ENCODE measurements at places on chromosomes 3 and 15.

GRCh38 chr15:91255670-91256192, 155.7 kb downstream of the SV2B start:
- no peak for DNase-seq

DNA sequence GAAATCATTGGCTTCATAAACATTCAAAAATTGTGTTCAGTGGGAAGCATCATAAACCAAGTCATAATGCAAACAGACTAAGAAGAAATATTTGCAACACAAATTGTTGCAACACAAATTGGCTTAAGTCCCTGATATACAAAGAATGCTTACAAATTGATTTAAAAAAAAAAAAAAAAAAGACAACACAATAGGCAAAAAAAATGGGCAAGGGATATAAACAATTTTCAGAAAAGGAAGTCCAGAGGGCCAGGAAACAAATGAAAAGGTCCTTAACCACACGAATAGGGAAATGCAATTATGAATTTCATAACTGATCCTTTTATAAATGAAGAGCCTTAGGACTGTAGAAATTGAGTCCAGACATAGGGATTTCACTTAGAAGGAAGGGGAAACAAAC, 98.9 kb downstream of the LRRK1 start:
- no peak for DNase-seq

GRCh38 chr3:133895208-133896001, at the start of gene RAB6B:
TSS of gene RAB6B (minus strand) at chr3:133895882. CDS start at chr3:133895466, 416 bp downstream.
- DNase-seq, result peak; percentile 27

GRCh38 chr3:99330924-99331532, 307.4 kb upstream of the COL8A1 start:
- DNase-seq, result no peak

DNA sequence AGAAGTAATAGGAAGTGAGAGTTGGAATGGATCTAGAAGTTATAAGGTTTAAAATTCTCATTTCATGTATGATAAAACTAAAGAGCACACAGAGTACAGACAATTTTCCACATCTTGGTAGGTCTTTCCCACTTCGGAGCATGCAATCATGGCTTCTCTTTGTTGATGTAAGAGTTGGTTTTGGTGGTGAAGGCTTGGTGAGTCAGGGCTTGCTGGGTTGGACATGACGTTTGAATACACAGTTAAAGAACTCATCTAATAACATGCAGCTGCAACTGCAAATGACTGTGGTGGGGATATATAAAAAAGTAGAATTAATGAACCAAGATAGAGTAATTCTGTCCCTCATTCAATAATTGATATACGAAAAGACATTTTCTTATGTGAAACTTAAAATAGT, 39.5 kb upstream of the GRM7 start:
- DNase-seq, result no peak

GRCh38 chr3:127493924-127494646, 96.4 kb downstream of the TPRA1 start:
- no peak for DNase-seq

DNA sequence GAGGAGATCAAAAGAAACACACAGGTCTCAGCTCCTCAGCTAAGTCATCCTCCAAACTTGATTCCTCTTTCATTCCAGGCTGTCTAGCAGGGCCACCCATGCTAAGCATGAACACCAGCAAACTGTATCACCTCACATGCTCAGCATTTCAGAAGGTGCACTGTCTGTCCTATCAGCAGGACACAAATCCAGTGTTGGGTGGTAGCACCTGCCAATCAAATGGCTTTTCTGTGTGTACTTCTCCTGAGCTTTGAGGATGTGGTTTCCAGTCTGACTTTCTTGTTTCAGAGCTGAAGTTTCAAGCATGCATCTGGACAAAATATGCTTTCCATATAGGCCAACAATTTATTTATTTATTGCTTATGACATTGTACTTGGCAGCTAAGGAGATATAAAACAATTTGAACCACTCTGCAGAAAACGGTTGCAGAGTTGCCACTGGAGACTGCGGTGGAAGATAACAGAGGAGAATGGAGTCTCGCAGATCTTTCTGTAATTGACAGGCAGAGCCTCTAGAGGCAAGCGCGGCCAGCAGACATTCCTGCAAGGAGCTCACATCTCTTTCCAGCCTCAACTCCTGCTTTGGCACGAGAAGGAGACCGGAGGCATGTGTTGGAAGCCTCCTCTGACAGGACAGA, 167.1 kb upstream of the WNT5A start:
- DNase-seq, result no peak

- no peak for DNase-seq
These were observed 210.8 kb downstream of the GAP43 start for GRCh38 chr3:115834068-115834467.

DNA sequence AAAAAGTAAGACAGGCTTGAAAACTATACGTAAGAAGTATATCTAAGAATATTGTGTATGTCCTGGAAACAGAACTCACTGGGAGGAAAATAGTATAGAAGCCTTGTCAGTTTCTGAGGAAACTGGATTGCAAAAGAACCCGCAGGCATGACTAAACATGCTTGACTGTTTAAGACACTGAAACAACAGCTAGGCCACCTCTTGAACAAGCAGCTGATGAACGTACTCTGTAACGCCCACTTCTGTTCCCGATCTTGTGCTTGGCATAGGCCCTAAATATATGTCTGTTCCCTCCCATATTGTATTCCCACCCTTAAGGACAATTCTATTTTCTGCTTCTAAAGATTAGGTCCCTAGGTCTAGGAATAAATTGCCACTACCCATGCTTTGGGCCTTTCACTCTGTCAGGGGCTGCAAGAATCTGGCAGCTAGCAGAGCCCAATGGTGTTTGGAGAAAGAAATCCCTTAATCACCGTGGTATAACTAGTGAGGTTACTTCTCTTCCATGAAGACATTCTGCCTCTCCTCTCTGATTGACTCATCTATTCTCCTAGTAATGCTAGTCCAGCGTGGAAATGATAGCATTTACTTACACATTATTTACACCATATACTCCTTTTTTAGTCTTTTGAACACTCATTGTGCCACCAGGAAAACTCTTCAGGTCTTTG, 46.2 kb downstream of the CD200 start:
- no peak for DNase-seq
